Activated CD4-positive, alpha-beta memory T cell treated with anti-CD3 and anti-CD28 coated beads for 36 hours (primary cell): ENCODE measurements at places on chromosomes 11 and 22. TPM values are rescaled to one million over a fixed set of nuclear protein-coding genes. Genes with fewer than 3 reads are reported as not detected.

Gene OR5AR1
- not detected for total RNA-seq

Gene CDON
- 2.7 TPM for total RNA-seq

Gene AIFM3
- not detected for total RNA-seq

Gene IL10RA
- total RNA-seq, result 117 TPM

Gene DLG2
- 2.1 TPM for total RNA-seq

Gene NLRP10
- not detected for total RNA-seq

Gene WNT11
- not detected for total RNA-seq

Gene LRRN4CL
- total RNA-seq, result 0.21 TPM

DNA sequence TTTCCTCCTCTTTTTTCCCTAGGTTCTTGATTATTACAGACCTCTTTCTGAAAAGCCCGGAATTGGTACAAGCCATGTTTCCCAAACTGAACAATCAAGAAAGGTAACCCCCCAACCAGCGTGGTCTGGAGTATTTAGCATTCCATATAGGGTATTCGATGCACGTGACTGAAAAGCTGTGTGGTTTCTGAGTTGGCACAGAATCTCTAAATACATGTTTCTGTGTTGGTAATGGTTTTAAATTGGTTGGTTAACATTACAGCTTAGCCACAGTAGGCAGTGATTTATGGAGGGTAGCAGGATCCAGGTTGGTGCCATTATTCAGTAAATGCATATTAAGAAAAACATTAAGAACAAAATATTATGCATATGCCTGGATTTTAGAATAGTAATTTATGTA lies 46.8 kb downstream of the ATXN10 start:
- DNase-seq, result no peak

- DNase-seq, result no peak
Observed at GRCh38 chr22:19719050-19719482, 4.3 kb upstream of the GP1BB start.

DNA sequence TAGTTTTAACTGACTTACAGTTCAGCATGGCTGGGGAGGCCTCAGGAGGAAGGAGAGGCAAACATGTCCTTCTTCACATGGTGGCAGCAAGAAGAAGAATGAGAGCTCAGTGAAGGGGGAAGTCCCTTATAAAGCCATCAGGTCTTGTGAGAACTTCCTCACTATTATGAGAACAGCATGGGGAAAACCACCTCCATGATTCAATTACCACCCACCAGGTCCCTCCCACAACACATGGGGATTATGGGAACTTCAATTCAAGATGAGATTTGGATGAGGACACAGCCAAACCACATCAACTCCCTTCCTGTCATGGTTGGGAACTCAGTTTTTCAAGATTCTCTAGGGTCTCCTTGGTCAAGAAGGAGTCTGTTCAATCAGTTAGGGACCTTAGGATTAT lies 432.9 kb upstream of the CNTN5 start:
- no peak for DNase-seq

- no peak for DNase-seq
Observed at GRCh38 chr11:122625976-122626665, 29.4 kb upstream of the UBASH3B start.

GRCh38 chr11:44467413-44467812 lies 98.0 kb upstream of the CD82 start:
- DNase-seq, result no peak

DNA sequence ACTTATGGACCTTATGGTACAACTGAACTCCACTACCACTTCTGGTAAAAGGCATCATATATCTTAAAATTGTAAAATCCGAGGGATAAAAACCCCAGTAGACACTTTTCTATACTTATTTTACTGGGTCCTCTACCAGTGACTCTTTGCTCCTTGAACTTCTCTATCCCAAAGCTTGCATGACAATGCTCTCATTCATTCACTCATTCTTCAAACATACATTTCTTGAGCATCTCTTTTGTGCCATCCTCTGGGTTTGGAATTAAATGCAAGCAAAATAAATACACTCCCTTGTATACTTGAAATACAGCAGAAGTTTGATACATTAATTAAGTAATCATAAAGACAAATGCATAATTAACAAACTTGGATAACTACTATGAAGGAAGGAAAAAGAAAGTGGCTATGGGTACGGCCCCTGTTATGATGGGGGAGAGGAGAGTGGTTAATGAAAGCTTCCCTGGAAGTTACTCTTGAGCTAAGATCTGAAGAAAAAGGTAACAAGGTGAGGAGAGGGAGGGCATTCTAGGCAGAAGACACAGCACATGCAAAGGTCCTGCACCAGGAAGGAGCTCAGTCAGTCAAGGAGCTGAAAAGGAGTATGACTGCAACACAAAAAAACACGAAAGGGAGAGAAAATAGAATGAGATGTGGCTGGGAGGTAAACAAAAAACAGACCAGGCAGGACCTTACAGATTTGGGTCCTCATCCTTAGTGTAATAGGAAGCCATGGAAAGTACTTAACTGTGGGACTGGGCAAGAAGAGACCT lies 8.0 kb downstream of the MPZL3 start:
- no peak for DNase-seq

- DNase-seq, result no peak
Observed at GRCh38 chr11:117544130-117544800, 216.6 kb downstream of the CEP164 start.

DNA sequence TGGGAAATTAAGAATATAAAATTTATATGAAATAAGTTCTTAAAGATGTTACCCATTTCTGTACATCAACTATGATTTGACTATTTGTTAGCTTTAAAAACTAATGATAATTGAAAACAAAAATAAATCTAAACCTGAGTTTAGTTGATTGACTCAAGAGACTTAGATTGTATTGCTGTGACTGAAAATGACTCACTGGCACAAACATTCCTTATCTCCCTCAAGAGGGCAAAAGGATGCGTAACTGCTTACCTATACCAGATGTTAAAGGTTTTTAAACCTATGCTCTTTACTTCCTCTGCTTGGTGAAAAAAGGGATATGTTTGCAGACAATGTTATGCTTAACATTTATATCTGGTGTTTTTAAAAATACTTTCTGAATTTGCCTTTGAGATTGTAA lies 30.3 kb downstream of the ATM start:
- no peak for DNase-seq

DNA sequence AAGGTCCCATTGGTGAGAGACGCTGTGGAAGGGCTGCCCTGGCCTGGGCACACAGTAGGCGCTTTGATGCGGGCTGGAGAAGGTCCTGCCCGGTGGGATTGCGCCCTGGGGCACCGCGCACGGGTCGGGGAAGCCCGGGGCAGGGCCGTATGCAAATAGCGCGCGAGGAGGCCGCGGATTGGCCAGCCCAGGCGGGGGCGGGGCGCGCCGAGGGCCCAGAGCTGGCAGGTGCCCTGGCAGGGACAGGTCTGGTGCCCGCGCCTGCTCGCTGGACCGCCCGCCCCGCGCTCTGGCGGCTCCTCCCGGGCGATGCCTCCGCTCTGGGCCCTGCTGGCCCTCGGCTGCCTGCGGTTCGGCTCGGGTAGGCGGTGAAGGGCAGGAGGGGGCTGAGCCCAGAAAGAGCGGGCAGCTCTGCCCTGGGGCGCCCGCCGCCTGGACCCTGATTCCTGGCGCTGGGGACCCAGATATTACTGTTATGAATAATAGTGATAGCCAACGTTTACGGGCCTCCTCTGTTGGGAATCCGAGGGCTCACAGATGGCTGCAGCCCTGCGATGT lies at the start of gene UPK3A:
UPK3A (plus strand) TSS at position 245 of the 558 bp plus-strand sequence; CDS start at position 310, 65 bp downstream.
- DNase-seq, result peak; percentile 70

GRCh38 chr11:74257959-74258553 lies 53.4 kb downstream of the P4HA3 start:
- no peak for DNase-seq

DNA sequence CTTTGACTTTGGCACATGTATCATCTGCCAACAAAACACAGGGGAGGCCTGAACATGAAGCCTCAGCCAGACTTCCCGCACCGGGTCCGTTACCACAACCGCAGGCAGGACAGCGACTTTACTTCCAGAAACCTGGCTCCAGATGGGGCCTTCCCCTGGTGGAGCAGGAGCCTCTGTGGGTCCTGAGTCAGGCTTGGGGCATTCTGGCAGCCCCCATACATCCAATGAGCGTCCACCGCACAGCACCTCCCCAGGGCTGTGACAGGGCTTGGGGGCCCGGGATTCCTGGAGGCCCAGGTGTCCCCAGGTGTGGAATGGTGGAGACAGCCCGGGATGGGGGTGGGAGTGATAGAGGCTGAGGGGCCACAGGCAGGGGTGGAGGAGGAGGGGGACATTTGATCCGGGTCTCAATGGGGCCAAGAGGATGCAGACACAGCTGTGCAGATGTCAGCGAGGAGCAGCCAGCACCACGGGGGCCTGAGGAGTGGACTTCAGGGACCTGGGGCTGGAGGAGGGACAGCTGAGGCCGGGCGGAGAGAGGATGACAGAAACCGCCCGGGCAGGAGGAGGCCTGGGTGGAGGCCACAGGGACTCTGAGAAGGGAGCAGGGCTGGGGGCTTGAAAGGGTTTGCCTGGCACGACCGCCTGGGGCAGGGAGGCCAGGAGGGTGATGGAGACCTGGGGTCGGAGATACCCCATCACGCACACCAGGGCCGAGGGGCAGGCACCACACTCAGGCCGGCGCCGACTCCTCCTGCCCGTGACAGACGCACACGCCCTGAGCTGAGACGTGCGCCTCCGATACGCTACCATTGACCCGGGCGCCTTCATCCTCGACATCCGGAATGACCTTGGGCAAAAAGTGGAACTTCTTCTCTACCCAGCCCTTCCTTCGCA lies 8.6 kb downstream of the TTLL8 start:
- DNase-seq, result no peak

GRCh38 chr11:119470317-119471291 lies 47.6 kb upstream of the THY1 start:
- no peak for DNase-seq
